ENCODE measurements at places on chromosomes 2 and 18. TPM values are rescaled to one million over a fixed set of nuclear protein-coding genes. Genes with fewer than 3 reads are reported as not detected.

DNA sequence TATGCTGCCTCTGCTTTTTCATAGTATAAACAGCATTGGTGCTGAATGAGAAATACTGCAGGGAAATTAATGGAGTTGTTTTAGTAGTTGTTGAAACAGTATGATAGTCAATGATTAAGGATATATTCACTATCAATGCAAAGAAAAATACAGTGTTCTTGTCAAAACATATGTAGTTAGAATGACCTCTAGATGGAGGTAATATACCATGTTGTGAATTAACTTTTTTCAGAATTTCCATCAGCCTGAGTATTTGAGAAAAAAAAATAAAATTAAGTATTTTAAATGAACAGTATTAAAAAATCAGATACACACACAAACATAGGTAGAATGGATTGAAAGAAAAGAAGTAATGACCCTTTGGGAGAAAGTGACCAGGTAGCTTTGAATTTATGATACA, 59.5 kb downstream of the RMDN2 start:
- H3K36me3 ChIP-seq = no peaks in the 10 kb centered on the region
- H3K27me3 ChIP-seq = no peaks in the 10 kb centered on the region
- H3K4me3 ChIP-seq = no peak overlapping the region
- DNase-seq = peak; percentile 16
- no peaks in the 10 kb centered on the region for H3K4me1 ChIP-seq
- H3K27ac ChIP-seq = no peak overlapping the region

- H3K4me1 ChIP-seq = peaks cover 16% of the 10 kb centered on the region
- no peak for DNase-seq
- H3K36me3 ChIP-seq = no peaks in the 10 kb centered on the region
- no peak overlapping the region for H3K27ac ChIP-seq
- no peak overlapping the region for H3K4me3 ChIP-seq
These were observed 278.1 kb downstream of the ZEB2 start for GRCh38 chr2:144241801-144242200.

Gene FAM161A
- 23.9 TPM for total RNA-seq

Gene RTP5
- not detected for total RNA-seq

Gene ABCG8
- 1.1 TPM for total RNA-seq
